ENCODE measurements at places on chromosomes 5 and 9.

- no peak for DNase-seq
Observed at GRCh38 chr5:80957031-80957761, 3.0 kb upstream of the RASGRF2 start.

- DNase-seq: no peak
Observed at GRCh38 chr9:119803679-119804078, 434.4 kb upstream of the BRINP1 start.

DNA sequence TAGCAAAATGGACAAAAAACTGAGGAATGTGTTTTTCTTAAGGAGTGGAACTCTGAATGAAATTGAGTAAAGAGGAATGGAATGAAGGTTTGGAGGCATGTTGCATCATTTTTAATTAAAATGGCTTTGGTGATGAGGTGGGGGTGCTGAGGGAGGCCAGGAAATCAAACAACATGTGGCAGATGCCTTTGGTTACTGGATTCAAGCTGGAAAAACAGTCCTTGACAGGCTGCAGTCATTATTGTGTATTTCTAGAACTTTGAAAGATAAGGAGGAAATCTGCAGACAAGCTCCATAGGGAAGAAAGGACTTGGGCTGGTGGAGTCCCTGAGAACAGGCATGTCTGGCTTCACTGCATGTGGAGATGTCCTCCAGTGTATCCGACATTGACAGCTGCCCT is 203.5 kb upstream of the HAPLN1 start:
- no peak for DNase-seq

DNA sequence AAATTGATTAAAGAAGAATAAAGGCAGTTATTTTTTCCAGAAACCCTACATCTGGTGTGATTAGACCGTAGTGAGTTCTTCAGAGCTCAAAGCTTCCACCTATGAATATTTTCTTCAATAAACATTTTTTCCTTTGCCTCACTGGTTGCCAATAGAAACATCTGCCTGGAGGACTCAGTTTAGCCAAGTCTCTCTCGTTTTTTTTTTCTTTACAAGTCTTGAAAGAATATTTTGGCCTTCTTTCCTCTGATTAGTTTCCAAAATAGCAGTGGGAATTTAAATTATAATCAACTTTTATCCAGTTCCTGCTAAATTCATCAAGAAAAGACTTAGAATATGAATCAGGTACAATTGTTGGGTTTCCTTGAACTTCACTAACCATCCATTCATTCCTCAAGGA is 897.5 kb downstream of the TLE1 start:
- DNase-seq: no peak

Measured in CD8-positive, alpha-beta memory T cell (primary cell).